ENCODE measurements at places on chromosomes 7 and 10.

DNA sequence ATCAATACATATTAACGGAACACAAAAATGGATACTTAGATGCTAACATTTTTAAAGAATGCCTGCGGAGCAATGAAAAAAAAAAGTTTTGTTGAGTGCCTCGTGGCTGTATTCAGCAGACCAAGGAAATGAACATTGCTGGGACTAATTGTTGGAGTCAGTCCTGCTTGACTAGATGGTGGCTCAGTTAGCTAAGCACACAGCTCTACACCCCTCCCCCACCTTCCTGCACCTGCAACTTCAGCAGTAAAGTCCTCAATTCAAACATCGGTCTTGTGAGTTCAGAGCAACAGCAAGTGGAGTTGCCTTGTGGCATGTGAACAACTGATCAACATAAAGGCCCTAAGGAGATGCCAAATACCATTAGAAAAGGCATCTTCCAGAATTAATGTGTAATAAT lies 326.0 kb upstream of the NPSR1 start:
- no peak for DNase-seq

- DNase-seq = no peak
Measured at GRCh38 chr7:46859963-46860475, 721.9 kb downstream of the TNS3 start.

DNA sequence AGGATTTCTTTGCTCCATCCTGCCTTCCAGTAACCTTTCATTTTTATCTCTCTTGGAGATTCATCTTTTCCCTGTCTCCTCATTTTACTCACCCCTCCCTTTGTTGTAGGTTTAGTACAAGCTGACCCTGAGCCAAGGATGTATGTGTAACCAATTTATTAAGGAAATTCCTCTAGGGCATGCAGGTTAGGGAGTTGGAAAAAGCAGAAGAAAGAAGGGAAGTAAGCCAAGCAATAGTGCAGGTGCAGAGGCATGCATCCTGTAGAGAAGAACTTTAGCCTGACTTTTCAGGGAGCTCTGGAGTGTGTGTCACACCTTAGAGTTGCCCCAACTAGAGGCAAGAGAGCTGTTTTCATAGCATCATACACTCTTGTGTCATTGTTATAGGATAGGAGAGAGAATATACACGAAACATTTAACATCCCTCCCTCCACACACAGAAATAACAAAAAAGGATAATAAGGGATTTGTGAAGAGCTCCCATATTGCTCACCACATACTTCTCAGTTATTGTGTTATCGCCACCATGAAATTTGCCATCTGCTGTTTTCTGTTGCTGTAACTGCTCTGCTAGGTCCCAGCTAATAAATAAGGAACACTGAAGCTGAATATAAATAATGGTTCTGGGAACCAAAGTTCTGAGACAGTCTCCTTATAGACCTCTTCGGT lies 21.8 kb upstream of the SEMA3C start:
- DNase-seq = no peak

- DNase-seq = peak; percentile 8
Measured at GRCh38 chr7:20793694-20794394, 7.2 kb upstream of the SP8 start.

DNA sequence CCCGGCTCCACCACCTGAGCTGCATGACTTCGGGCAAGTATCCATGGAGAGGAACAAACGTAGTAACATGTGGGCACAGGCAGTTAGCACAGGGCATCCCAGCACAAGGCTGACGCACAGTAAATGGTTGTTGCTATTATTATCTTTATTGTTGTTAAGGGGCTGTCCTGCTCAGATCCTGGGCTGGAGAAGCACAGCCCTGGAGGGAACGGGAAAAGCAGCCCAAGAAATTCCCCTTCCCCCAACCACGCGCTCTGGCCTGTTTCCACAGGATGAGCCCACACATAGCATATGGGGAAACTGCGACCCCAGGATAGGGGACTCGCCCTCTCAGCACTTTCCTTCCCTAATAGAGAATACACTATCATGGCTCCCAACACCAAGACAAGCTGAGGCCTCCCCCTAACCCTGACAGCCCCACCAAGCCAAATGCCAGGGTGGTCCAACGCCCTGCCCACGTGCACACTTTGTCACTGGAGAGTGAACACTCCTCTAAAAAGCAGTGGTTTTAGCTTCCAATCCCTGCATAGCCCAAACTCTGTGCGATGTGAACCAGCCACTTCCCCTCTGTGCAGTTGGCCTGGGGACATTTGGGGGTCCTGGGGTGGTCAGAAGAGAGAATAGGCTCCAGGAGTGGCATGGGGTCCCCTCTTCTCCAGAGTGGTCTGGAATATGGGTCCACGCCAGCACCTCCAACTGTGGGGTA lies 11.0 kb downstream of the PSD start:
- DNase-seq = no peak

GRCh38 chr7:30278849-30279652 lies 5.3 kb upstream of the ZNRF2 start:
- DNase-seq = no peak

- DNase-seq = no peak
Measured at GRCh38 chr7:70602117-70602516, 529.8 kb upstream of the GALNT17 start.

GRCh38 chr7:103717574-103717973 lies 271.6 kb upstream of the SLC26A5 start:
- no peak for DNase-seq

GRCh38 chr10:84659497-84660439 lies 331.4 kb downstream of the CCSER2 start:
- DNase-seq = no peak

DNA sequence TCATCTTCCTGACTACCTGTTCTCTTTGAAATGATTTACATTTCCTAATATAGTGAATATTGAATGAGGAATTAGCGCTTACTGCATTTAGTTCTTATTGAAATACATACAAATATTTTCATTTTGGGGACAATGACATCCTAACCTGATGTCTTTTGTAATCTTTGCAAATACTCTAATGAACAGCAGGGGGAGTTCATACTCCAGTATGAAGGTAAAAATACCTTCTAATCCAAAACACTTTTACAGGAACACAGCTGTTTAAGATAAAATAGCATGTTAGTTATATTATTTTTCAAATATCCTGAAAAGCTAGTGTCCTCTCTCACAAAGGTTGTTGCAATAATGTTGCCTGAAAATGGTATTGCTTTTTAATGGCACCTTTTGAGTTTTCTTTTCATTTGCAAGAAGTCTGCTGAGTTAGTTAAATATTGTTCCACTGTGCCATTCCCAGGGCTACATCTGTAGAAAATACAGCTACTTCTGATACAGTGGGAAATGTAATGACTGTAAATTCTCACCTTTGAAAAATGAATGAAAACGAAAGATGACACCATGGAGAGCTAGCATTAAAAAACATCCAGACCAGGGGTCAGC lies 400.0 kb downstream of the PHF14 start:
- no peak for DNase-seq

DNA sequence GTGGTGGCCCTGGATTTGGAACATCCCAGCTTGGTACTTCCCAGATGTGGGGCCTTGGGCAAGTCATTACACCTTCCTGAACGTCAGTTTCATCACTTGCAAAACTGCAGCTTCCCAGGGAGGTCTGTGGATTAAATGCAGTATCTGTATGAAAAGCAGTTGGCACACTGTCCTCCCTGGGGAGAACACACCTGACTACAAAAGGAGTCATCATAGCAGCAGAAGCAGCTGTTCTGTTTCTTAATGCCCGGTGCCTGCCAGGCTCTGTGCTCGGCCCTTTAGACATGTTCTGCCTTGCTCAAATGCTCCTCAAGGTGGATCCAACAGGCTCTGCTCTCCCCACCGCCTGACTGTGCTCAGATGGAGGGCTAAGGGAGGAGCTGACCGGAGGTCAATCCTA lies 31.0 kb downstream of the CDCA7L start:
- DNase-seq = peak; percentile 63
